ENCODE measurements at places on chromosomes 7 and 10.

DNA sequence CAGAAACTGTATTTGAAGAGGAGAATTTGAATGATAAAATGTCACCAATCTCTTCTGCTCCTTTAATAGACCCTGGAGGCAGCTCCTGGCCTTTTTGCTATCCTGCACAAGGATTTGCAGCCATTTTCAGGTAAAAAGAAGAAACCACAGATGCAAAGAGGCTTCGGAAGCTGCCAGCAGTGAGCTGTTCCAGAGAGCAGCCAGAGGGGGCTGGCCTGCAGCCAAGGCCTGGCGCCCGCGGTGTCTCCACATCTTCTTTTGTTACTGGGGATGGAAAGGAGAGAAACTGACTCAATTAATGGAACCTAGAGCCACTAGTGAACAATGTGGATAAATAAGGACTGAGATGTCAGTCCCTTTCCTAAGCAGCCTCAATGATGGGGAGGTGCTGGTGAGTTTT is 23.9 kb upstream of the GPR26 start:
- no peak for DNase-seq

GRCh38 chr7:137871170-137871915 is 24.6 kb upstream of the DGKI start:
- no peak for DNase-seq

DNA sequence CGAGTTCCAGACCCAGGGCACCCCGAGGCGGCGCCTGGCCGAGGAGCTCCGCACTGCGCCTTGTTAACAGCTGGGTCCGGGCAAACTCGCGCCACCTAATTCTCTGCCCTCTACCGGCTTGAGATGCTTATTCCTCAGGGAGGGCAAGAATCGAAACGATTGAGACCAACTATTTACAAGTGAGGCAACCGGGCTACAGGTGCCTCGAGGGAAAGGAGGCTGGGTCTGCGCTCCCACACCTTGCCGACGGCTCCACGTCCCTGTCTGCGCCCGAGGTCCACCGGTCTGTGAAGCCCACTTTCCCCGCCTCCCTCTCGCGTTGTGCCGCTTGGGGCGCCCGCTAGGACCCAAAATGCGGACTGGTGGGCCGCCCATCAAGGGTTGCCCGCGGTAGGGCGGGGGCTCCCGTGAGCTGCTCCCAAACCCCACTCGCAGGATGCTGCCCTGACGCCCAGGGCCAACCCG is 527 bp downstream of the AKR1B1 start:
- DNase-seq: no peak

- DNase-seq: no peak
Measured at GRCh38 chr7:2542011-2542915, 13.1 kb downstream of the BRAT1 start.

GRCh38 chr10:124743191-124744101 is 732 bp downstream of the FAM53B start:
- DNase-seq: no peak

GRCh38 chr7:108261560-108262255 is 131.5 kb upstream of the LAMB4 start:
- peak; percentile 59 for DNase-seq

- DNase-seq: no peak
Measured at GRCh38 chr10:121205625-121206024, 354.5 kb downstream of the WDR11 start.

DNA sequence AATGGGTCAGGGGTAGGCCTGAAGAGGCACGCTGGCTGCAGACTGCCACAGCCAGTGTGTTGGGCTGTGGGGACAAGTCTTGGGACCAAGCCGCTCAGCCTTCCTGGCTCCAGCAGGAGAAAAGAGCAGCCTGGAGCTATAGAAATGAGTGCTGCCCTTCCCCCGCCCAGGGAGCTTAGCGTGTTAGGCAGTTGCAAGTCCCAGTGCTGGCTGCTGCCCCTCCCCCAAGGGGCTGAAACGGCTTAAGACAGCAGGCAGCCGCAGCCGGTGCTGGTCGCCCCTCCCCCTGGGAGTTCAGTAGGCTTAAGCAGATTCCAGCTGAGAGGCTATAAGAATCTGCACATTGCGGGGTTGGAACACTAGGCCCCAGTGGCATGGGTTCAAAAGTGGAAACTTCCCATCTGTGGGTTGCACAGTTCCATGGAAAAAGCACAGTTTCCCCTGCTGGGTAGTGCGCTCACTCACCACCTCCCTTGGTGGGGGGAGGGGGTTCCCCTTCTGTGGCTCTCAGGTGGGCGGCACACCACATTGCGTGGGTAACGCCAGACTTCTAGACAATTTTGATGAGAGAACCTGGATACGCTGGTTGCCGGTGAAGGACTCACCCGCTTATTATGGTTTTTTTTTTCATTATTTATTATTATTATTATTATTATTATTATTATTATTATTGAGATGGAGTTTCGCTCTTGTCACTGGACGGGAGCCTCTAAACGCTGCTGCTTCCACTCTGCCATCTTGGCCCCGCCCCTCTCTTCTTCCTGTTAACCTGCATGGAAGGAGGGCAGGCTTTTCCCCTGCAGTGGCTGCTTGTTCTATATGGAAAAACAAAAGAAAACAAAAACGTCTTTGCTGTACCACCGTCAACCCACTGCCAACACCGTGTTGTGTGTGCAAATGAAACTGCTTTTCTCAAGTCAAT is 151.1 kb downstream of the CXCL12 start:
- DNase-seq: no peak

DNA sequence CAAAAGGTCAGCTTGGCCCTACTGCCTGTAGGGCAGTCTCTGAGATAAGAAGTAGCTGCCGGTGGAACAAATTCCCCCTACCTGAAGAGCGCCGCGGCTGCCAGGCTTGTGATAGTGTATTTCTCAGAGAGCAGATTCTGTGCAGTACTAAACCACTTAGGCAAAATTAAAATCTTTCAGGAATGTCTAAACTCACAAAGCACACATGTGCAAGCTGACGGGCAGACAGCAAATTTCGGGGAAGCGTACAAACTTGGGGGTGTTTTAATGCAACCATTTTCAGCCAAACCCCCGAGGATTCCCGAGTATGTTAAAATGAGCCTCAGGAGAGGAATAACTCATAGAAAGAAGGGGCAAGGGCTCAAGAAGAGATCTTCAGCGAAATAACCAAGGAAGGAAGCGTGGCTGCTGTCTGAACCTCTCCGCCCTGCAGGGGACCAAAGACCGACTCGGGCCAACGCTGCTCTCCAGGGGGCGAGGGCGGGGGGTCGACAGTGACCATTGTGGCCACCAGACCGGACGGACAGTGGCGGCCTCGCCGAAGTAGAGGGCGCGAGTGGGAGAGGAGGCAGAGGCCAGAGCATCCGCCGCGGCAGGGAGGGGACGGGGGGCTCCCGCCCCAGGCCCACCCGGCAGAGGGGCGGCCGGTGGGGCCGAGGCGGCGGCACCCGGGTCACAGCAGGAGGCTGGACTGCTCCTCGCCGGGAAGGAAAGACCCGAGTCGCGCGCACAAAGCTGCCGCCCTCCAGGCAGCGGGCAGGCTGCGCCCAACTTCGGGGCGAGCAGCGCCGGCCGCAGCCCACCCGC is 819 bp downstream of the HYCC1 start:
- DNase-seq: no peak

DNA sequence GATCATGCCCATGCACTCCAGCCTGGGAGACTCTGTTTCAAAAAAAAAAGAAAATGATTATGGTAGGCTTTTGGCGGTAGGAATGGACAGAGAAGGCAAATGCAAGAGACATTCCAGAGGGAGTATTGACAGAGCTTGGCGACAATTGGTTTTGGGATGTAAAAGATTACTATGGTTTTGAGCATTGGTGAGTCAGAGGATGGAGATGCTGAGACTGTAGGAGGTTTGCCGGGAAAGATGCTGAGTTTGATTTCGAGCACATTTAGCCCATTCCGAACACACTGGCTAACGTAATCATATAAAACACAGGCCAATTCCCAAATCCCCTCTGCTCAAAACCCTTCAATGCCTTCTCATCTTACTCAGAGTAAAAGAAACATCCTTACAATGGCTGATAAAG is 161.6 kb upstream of the MKLN1 start:
- no peak for DNase-seq

DNA sequence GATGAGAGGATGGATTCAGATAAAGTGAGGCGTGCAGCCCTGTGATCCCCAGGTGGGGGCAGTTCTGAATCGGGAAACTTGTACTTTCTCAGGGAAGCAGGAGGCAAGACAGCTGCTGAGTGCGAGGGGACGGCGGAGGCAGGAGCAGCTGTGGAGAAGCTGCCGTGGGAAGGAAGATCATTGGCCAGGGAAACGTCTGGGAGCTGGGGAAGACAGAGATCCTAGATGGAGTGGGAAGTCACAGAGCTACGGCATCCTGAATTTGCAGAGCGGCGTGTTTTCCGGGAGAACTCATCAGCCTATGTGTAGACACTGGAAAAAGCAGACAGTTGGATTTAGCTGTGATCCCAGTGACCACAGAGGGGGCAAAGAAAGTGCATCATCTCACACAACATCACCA is 9.2 kb downstream of the PRKCQ start:
- DNase-seq: no peak

- peak; percentile 8 for DNase-seq
Measured at GRCh38 chr10:36538953-36539586, 586.3 kb upstream of the ANKRD30A start.

GRCh38 chr10:116185199-116185867 is 87.7 kb downstream of the GFRA1 start:
- no peak for DNase-seq

DNA sequence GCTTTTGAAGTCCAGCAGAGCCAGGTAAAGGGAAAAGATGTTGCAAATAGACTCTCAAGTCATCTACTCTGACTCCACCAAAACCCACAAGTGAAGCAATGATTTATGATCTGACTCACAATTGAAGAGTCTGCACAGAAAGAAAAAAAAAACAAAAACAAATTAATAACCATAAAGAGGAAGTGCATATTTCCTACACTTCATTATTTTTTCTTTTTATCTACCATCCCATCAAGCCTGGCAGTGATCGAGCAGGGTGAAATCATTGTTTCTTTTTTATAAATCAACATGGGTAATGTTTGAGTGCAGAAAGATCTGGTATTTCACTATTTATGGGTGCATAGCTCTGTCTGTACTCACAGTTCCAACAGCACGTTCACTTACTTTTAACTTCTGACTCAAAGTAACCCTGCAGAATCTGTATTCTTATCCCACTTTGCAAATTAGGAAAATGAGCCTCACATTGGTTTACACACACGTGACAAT is 829.0 kb downstream of the TNS3 start:
- DNase-seq: no peak

DNA sequence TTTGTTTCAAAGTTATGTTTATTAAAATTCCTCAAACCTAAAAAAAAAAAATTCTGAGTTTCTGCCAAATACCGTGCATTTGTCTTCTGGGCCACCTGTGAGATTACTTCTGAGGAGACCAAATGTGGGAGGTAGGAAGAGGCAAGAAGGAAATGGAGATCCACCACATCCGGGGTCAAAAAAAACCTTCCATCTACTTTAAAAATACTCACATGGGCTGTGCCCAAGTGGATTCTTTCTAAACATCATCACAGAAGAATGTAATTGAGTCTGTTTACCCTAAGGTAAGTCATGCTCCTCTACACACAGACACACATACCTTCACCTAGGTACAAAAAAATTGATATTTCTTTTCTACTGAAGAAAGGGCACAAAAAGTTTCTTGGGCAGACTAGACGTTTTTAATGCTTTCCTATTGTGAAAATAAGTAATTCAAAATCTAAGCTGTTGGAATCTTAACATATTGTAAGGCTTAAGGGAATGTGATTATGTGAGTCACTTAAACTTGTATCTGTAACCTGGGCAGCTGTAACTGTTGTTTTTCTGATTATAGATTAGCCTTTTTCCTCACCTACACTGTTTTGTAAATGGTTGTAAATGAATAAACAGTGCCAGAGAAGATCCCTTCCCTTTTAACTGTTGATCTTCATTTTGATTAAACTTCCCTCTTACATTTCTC is 19.1 kb upstream of the SPOCK2 start:
- DNase-seq: no peak

- no peak for DNase-seq
Measured at GRCh38 chr7:71538210-71538609, 406.3 kb downstream of the GALNT17 start.

DNA sequence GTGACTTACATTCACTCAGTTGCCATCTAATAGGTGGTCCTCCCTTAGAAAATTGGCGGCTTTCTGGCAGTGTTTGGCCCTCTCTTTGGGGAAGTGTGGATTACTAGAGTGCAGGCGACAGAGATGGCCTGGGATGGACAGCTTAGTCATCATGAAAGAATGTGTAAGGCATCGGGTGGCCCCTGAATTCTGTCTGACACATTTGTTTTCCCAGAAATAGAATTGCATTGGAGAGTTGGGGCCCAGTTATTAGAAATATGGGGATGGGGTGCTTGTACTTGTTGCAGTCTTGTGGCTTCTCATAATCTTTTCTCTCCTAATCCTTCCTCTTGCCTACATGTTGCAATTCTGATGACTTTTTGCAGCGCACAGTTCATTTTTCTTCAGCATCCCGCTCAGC is 13.8 kb downstream of the TCF7L2 start:
- no peak for DNase-seq

All from NCI-H1436 treated with DMSO at 0.1 percent for 48 hours (cell line).